ENCODE measurements at places on chromosomes 7 and 10.

DNA sequence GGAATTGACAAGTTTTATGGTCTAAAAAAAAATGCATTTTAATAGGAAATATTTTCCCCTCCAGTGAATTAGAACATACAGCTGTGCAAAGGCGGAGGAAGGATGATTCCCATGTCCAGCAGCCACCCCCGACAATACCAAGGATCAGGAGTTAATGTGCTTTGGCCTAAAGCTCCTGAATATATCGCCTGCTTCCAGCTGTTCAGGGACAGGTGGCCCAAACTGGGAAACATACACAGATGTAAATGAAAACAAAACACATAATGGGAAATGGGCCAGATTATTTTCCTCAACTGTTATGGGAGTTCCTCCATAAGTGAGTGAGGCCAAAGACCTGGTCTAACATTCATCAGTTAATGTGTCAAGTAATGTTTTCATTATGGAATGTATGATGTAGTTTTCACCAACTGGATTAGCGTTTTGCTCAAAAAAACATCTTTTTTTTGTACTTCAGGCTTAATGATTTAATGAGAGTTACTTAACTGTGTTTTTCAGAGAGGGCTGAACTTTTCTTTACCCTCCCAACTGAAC, 55.1 kb upstream of the LAMB1 start:
- DNase-seq: no peak

GRCh38 chr7:32515890-32516550, 20.7 kb downstream of the AVL9 start:
- DNase-seq: no peak

DNA sequence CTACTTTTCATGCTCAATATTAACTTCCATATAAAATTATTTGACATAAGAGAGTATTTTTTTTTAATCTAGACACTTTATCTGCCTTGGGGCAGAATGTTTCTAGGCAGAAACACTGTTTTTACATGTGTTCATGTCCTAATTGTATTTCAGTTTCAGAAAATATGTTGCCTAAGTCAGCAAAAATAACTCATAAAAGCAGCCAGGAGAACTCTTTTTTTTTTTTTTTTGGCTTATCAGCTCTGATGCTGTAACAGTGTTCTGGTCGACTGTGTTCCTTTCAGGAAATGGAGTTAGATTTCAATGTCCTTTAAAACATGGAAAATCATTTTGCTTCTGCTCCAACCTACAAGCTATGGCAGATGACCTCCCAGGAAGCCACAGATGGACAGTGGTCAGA, 63.2 kb upstream of the OPALIN start:
- no peak for DNase-seq

- peak; percentile 51 for DNase-seq
Observed at GRCh38 chr7:150978126-150978789, at the start of gene KCNH2. Gene KCNH2 (minus strand): TSS chr7:150978321. CDS start chr7:150977913, 408 bp downstream.

DNA sequence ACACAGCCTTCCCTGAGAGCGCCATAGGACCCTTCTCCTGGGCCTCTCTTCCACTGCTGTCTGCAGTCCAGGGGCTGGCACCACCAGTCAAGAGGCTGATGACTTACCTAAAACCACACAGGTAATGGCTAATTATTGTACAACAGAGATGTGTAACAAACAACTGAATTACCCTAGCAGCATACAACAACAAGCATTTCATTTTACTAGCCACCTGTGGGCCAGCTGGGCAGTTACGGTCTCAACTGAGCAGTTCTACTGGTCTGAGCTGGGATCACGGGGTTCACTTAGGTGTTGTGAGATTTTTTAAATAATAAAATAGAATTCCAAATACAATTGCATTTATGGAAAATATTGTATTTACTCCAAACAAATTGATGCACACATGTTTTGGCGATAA, 431.9 kb downstream of the TNS3 start:
- DNase-seq: no peak

GRCh38 chr7:98110249-98111022, 3.8 kb downstream of the LMTK2 start:
- DNase-seq: no peak

GRCh38 chr7:106185719-106186118, 73.6 kb upstream of the SYPL1 start:
- DNase-seq: no peak

DNA sequence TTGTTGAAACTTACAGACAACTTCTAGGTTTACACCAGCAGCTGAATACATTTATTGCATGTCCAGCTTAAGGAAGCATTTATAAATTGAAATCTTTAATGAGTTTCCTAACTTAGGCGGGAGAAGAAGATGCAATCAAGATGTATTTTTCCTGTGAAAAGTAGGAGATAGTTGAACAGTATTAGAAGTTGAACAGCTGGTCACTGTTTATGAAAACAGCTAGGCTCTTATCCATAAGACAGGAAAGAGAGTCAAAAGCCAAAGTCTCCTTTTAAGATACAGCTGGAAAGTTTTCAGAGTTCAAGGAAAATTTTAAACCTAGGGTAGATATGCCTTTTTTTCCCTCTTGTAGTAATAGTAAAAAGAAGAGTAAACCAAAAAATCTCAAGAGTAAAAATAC, 236.1 kb upstream of the FERD3L start:
- no peak for DNase-seq

DNA sequence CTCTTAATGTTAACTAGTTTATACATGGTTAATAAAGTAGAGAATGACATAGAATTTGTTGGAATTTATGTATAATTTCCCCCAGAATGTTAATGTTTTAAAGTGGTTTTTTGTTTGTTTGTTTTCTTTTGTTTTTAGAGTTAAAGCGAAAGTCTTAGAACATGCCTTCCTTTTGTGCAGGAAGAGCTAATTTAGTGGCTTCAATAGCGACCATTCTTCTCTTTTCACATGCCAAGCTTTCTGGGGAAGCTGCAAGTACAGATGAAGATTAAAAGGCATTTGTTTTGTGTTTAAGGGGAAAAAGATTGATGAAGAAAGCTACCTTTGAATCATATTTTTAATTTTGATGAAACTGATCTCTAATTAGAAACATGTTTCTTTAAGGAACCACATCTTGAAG, 256.3 kb upstream of the CSTF2T start:
- DNase-seq: no peak

DNA sequence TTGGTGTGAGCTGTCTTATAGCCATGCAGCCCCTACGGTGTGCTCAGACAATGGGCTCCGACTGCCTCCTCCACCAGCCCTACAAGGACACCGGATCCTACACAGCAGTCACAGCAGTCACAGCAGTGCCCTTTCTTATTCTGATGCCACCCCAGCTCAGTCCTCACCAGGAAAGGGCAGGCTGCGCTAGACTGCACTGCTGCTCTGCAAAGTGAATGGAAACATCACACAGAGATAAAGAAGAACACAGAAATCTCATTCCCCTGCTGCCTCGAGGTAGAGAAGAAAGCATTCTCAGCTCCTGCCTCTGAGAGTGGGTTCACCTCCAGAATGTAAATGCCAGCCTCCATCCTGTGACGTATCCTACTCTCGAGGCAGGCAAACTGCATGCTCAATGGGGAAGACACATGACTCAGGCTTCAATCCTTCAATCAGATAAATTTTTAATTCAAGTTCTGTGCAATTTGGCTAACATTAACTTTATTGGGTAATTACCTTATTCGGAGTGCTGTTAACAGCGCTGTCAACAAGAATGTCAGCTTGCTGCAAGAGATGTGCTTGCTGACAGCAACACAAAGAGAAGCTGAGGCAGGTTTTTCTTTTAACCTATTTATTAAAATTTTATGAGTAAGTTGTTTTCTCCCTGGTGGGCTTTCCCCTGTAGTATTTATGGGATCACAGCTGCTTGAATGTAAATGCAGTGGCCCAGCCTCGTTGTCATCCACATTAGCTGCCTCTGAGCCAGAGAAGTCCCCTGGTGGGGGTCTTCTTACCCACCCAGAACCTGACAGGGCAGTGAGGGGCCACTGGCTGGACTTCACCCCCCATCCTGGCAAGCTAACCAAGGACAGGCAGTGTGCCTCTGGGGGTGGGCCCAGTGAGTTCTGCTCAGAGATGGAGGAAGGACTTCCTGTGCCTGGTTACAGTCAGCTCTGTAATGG, 241.3 kb upstream of the KMT2E start:
- no peak for DNase-seq

DNA sequence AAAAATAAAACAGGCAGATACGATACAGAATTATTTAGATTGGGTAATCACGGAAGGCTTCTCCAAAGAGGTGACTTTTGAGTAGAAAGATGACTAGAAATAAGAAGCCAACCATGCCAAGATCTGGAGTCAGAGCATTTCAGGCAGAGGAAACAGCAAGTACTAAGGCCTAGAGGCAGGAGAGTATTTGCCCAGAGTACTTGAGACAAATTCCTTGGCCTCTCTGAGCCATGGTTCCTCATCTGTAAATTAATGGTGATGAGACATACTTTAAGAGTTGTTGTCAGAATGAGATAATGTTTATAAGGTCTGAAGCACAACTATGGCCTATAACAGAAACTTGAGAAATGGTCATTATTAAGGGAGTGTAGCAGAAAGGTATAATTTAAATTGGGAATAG, 15.8 kb upstream of the GPR37 start:
- DNase-seq: no peak

DNA sequence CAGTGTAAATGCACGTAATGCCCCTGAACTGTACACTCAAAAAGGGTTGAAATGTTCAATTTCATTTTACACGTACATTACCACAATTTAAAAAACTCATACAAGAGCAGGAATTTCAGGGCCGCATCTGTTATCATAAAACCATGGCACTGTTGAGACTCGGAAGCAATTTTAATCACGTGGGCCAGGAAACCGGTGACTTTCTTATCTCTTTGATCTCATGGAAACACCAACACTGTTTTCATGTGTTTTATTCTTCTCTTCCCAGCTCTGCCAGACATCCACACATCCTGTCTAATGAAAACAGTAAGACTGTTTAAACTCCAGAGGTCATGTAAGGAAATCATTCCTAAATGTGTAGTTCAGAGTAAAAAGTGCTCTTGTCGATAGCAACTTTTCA, 35.9 kb downstream of the PTPRE start:
- DNase-seq: no peak

- DNase-seq: no peak
Observed at GRCh38 chr7:15891151-15891881, 204.8 kb upstream of the MEOX2 start.

DNA sequence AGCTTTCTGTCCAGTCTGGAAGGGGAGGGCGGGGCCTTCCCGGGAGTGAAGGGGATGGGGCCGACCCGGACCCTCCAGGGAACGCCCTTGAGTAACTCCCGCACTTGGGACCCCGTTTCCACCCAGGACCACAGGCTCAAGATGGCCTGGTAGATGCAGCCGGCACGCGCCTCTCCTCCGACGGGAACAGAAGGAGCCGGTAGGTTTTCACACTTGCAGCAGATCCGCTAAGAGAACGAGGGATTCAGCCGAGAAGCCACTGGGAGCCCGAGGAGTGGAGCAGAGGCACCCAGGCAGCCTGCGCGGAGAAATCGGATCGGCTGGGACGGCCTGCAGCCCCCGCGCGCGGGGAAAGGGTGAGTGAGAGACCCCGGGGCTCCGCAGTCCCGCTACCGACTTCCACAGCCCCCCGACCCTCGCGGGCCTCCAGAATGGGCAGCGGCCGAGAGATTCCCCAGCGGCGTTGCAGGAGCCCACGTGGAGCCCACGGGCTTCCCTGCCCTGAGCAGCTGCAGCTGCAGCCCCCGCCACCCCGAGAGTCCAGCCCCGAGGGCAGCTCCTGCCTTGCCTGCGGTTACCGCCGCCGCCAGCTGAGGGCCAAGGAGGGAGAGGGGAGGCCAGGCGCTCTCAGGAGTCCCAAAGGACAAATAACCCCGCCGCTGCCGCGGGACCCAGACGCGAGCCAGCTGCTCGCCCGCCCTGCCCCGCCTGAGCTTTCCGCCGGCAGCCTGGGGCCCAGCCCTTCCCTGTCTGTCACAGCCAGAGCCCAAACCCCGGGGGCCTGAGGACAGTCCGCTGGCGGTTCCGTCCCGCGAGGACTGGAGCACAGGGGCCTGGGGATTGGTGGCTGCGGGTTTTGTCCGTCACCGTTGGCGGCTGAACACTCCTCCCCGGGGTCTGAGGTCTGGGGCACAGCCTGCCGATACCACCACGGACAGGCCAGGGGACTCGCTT, 21.8 kb downstream of the IFT22 start:
- DNase-seq: no peak

GRCh38 chr7:151351027-151351426, 9.4 kb downstream of the NUB1 start:
- no peak for DNase-seq

- DNase-seq: no peak
Observed at GRCh38 chr10:108358912-108359311, 1194.4 kb upstream of the SORCS1 start.

- DNase-seq: no peak
Observed at GRCh38 chr7:78038465-78039080, 240.0 kb downstream of the PHTF2 start.

- no peak for DNase-seq
Observed at GRCh38 chr10:28922127-28922526, 244.8 kb downstream of the BAMBI start.

GRCh38 chr10:101065481-101066145, 3.8 kb downstream of the KAZALD1 start:
- no peak for DNase-seq

GRCh38 chr7:158094046-158094445, 493.6 kb downstream of the PTPRN2 start:
- no peak for DNase-seq

- DNase-seq: no peak
Observed at GRCh38 chr10:89668386-89669071, 23.5 kb upstream of the PANK1 start.

GRCh38 chr10:86967481-86967941, 771 bp upstream of the ADIRF start:
- DNase-seq: no peak

DNA sequence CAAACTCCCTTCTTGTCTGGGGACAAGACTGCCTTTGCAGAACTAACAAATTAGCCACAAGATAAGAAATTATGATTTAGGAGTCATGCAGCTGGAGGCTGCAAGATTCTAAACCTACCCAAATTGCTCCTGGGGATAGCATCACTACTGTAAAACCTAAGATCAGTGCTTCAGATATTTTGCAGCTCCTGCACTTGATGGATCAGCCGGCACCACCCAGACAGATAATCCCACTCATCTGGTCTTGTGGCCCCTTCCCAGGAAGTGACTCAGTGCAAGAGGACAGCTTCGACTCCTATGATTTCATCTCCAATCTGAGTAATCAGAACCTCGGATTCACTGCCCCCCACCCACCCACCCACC, 181.9 kb downstream of the AKR1D1 start:
- DNase-seq: no peak

- DNase-seq: no peak
Observed at GRCh38 chr7:129684777-129685176, 73.3 kb downstream of the NRF1 start.

DNA sequence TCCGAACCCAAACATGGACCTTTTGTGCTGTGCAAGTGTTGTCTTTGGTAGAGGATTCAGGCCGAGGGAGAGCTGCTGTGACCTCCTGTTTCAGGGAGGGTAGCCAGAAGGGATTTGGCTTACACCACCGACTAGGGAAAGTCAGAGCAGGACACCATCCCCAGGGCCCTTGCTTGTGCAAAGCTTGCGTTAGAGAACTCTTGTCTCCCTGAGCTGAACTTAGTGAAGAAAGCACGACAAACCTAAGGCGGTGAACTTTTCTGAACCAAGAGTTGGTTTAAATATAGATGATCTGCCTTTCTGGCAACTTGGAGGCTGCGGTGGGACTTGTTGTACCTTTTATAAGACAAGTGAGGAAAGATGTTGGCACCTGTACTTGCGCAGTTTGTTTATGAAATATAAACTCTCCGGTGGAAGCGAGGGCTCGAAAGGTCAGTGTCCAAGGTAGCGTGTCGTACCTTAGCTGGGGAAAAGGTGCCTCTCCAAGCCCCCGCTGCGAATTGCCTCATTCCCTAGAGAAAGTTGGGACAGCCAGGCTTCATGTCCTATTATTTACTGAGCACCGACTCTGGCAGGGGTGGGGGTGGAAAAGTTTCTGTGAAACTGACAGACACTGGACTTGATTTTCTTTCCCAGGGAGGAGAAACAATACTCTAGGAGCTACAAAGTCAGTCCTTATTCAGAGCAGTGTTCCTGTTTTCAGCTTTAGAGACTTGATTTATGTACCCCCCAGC, 31.6 kb downstream of the WBP1L start:
- DNase-seq: no peak

All from NCI-H1417 treated with DMSO at 0.1 percent for 48 hours (cell line).